ENCODE measurements at places on chromosomes 7 and 10. TPM values are rescaled to one million over a fixed set of nuclear protein-coding genes. Genes with fewer than 3 reads are reported as not detected.

The PANK1 gene
- total RNA-seq: 1.3 TPM

The ZFYVE27 gene
- total RNA-seq: 21.3 TPM

The SFTPD gene
- not detected for total RNA-seq

The MMRN2 gene
- 148 TPM for total RNA-seq

The MSMB gene
- not detected for total RNA-seq

The LFNG gene
- total RNA-seq: 22.3 TPM

The CYP2E1 gene
- total RNA-seq: 2.2 TPM

The SFRP4 gene
- 3.5 TPM for total RNA-seq

The GNGT1 gene
- not detected for total RNA-seq

The TMED4 gene
- total RNA-seq: 119 TPM

GRCh38 chr7:82443036-82443546 lies 486 bp downstream of the CACNA2D1 start:
- DNase-seq: no peak

DNA sequence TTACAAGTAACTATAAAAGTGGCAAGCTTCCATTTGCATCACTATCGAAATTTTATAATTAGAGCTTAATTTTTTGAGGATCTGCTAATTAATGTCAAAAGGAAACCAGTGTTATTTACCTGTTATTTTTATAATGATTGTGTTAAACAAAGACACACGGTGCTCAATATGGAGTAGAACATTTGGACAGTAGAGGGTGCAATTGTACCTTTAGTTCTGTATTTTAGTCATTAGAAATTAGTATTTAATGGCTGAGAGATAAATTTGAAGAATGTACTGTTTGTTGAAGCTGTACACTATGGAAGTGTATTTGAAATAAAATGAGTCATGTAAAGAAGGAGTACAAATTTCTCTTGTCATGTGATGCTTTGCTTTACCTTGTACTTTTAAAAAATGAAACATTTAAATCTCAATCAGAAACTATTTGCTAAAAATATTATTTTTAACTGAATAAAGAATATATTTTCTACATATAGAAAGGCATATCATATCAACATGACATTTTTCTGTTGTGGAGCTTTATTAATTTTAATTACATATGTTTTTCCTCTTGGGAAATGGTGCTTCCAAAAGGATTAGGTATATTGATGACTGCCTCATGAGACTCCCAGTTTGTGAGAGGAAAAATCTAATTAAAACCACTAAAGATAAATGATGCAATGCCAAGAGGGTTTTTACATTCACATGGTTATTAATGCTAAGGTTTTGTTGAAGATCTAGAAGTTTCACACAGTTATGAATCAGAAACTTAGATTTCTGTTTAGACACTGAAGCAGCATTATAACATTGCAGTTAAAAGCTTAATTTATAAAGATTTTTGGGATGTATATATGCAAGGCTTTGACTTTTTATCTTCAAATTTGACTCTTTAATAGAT lies 10.4 kb upstream of the PRKG1 start:
- no peak for DNase-seq

DNA sequence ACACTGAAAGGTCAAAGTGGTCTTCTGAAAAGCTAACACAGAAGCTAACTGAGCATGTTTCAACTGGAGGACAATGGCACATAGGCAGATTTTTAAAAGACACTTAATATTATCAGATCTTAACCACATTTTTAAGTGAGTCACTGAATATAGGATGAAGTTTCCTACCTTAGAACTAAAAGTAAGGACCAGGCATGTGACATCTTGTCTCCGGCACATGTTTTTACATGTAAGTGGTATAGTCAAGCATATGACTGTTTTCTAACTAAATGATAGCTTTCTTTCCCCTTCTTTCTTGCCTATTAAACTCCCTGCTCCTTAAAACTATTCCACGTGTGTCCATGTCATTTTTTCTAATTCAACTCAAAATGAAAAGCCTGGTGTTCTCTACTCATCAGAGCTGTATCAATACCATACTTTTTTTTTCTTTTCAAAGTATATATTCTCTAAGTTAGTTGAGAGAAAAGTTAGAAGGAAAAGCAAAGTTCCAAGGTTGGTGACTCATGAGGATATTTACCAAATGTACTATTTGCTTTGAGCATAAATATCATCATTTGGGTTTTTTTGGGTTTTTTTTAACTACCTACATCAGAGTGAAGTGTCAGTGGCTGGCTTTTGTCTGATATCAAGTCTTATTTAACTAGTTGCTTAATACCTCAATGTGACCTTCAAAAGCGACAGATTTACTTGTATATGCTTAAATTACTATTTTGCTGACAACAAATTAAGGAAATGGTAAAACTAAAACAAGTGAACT lies 127.5 kb downstream of the CRPPA start:
- no peak for DNase-seq

DNA sequence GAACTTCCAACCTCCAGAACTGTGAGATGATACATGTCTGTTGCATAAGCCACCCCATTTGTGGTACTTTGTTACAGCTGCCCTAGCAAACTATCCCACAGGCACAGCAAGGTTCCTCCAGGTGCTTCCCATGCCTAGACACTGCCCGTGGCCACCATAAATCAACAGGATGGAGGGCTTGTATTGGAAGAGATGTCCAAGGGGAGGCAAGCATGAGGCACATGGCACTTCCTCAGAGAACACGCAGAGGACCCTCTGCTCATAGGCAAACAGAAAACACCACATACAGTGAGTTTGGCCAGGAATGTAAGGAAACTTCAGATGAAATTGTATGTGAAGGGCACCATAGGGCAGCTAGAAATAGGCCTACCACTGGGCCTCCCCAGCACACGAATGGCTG lies 291.1 kb downstream of the GRID1 start:
- no peak for DNase-seq

GRCh38 chr7:34277803-34278199 lies 372.5 kb downstream of the BMPER start:
- no peak for DNase-seq

- DNase-seq: no peak
These were observed 498 bp upstream of the ST7 start for GRCh38 chr7:116952635-116953371.

- DNase-seq: no peak
These were observed 15.0 kb upstream of the FAM24B start for GRCh38 chr10:122894261-122894944.

- no peak for DNase-seq
These were observed 87.2 kb downstream of the ABCC2 start for GRCh38 chr10:99869581-99870122.

- DNase-seq: no peak
These were observed 255.4 kb downstream of the TYW1 start for GRCh38 chr7:67251986-67252558.

DNA sequence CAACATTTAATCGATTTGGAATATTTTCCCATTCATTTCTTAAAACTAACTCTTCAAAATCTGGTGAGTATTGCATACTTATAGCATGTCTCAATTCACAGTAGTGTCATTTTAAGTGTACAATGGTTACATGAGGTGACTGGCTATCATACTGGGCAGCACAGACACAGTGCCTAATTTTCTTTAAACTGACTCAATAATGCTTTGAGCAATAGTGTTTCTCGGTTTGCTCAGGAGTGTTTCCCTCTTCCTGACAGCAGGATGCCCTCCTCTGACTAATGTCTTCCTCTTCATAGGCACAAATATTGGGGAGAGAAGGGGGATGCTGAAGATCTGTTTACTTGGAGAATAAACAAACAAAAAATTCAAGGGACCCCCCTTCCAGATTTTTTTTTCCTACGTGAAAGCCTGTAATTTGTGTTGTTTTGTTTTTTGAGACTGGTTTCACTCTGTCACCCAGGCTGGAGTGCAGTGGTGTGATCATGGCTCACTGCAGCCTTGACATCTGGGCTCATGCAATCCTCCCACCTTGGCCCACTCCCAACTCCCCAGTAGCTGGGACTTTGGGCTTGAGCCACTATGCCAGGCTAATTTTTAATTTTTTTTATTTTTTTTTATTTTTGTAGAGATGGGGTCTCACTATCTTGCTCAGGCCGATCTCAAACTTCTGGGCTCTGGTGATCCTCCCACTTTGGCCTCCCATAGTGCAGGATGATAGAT lies 2.2 kb downstream of the MRC1 start:
- no peak for DNase-seq

GRCh38 chr7:139850906-139851305 lies 21.8 kb downstream of the TBXAS1 start:
- no peak for DNase-seq

DNA sequence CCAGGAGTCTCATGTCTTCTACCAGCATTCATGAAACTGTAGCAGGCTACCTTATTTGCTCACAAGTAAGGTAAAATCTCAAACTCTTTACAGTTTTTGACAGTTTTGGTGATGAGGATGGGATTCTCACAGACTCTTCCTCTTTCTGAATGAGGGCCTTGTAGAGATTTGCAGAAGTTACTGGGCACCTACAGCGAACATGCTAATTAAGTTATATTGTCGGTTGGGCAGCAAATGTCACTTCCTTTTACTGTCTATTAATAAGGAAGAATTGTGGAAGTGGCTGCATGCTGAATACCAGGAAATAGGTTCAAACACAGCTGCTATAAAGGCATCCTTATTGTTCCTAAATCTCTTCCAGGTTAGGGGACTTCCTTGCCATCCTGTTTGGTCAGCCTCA lies 189.6 kb downstream of the DNAJC1 start:
- no peak for DNase-seq

- no peak for DNase-seq
These were observed 8.0 kb downstream of the SAR1A start for GRCh38 chr10:70162151-70162891.

DNA sequence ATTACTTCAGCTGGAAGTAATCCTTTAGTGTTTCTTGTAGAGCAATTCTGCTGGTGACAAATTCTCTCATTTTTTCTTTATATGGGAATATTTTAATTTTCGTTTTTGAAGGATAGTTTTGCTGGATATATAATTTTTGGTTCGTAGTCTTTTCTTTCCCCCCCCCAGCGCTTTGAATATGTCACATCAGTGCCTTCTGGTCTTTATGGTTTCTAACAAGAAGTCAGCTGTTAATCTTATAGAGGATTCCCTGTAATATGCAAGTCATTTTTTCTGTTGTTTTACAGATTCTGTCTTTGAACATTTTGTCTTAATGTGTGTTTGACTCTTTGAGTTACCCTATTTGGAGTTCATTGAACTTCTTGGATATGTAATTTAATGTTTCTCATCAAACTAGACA lies 96.3 kb downstream of the SDK1 start:
- no peak for DNase-seq

GRCh38 chr10:85008488-85009184 lies 680.2 kb downstream of the CCSER2 start:
- no peak for DNase-seq

DNA sequence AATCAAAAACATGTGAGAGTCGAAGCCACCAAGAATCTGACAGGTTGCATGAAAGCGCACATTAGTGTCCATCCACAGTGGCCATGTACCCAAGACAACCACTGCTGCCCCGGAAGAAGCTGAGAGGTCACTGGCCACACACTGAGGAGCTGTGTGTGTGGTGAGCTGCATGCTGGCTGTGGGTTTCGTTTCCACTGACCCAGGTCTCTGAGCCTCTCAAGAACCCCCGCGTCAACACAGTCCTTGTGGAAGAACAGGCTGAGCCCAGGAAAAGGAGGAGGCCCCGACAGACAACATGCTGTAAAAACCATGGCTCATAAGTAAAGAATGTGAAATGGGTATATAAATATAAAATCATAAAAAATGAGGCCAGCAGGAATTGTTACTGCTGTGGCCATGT lies 8.2 kb downstream of the VIPR2 start:
- DNase-seq: no peak

DNA sequence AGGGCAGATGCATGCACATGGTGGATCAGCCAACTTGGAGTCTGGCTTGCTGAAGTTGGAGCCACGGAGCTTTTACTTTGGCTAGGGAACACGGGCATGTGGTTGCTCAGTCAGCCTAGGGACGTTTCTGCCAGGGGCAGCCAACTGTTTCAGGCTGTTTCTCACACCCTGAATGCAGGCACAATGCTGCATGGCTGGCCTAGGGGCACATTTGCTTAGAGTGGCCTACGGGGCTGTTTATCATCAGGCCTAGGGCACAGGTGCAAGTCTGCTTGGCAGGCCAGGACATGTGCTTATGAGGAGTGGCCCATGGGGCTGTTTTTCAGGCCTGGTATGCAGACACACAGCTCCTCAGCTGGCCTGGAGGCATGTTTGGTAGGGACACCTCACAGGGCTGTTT lies 107.4 kb downstream of the GSAP start:
- no peak for DNase-seq

DNA sequence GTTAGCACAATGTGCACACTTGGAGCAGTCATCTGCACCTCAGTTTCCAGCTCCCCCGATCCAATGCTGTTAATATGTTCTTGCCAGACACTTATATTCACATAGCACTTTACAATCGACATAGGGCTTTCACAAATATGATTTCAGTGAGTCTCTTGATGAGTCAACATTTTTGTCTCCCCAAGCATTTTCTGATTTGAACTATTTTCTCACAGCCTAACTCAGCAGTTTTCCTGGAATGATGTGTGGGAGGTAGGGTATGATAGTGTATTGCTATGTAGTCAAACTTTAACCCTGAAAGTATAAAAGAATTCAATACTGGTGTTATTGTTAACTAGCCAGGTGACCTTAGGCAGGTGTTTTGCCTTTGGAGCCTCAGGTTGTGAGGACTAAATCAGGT lies 82.5 kb upstream of the LRGUK start:
- DNase-seq: no peak

GRCh38 chr7:525740-526139 lies 6.1 kb upstream of the PDGFA start:
- no peak for DNase-seq

All from omental fat pad (tissue), 4 donors.